Activated gamma-delta T cell (primary cell): ENCODE measurements at places on chromosomes 1 and 21.

DNA sequence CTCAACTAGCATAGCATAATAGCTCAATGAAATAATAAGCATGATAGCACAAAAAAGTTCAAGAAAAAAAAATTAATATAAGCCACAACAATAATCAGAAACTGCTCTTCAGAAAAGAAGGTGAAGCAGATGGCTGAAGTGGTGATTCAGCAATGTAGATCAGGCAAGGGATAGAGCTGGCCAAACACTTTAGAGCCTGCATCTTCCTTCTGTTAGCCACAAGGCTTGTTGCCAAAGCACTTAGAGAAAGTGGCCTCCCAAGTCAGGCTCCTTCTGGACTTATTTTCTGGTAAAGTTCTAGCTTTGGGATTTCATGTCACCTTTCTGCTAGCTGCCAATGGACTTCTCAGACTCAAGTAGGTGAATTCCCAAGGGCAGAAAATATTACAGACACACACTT, 60.3 kb upstream of the C1orf87 start:
- DNase-seq = no peak

DNA sequence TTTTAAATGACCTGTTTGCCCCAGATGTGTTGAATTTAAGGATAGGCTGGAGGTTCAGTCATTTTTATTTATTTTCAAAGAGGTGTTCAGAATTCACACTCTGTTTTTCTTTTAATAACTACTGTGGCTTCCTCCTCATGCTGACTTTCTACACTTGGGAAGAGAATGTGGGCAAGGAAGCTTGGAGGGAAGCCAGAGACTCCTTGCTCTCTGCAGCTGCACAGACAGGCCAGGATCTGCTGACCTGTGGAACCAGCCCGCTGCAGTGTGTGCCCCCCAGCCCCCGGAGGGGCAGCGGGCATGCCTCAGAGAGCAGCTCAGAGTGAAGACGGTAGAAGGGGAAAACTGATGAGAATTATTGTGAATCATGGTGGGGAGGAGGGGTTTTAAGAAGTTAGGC, 16.9 kb downstream of the MGST3 start:
- no peak for DNase-seq

GRCh38 chr1:206666031-206666561, 18.6 kb upstream of the MAPKAPK2 start:
- no peak for DNase-seq

DNA sequence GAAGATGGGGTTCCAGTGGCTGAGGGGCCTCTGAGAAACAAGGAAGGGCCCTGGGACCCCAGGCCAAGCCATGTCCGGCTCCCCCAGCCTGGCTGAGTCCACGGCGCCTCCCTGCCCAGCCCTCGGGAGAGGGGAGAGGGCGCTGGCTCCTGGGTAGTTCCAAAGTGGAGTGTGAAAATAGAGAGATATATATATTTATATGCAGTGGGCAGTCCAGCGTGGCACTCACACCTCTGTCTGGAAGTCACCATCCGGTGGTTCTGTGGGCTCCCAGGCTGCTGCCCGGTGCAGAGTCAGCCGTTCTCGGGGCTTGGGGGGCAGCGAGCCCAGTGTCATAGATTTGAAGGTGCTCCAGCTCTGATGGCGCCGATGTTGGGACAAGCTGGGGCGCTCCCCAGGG, 23.4 kb upstream of the COL16A1 start:
- no peak for DNase-seq

DNA sequence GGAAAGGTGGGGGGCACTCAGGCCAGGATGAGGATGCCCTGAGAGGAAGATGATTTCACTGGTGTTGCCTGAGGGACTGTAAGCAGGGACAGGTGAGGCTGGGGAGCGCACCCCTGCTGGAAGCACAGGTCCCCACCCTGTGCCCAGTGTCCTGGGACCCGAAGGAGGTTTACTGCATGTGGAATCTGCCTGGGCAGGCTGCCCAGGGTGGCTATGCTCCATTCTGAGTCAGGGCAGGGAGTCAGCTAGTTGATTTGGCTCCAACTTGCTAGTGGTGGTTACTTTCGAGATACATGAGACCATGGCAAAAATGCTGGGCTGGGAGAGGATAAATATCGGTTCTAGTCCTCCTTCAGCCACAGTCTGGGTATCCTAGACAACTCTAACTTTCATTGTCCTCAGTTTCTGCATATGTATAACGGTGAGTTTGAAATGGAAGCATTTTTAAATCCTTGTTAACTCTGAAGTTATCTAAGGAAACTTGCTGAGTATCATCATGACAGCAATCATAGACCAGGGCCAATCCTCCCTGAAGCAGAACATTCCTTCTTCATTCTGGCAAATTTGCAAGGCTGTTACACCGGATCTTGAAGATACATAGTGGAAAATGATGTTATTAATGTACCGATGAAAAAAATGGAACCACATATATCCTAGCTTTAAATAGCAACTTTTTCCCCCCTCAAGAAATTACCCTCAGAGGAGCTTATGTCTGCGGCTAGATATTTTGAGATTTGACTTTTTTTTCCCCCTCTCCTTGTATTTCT, 7.7 kb downstream of the TLR5 start:
- no peak for DNase-seq

DNA sequence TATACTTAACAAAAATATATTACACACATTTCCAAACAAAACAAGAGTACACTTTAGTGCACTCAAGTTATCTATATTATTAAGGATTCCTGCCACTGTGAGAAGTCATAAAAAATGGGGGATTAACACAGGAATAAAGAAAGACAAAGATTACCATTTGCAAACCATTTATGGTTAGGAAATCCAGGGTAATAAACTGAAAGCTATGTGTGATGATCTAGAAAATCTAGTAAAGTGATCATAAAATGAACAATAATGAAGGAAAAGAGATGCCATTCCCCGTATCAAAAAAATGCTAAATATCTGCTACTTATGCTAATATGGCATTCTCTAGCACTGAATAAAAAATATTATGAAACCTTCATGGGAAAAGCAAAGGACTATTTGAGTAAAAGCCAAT, 101.4 kb downstream of the AK5 start:
- no peak for DNase-seq
